ENCODE measurements at places on chromosomes 2 and 18. TPM values are rescaled to one million over a fixed set of nuclear protein-coding genes. Genes with fewer than 3 reads are reported as not detected.

The GALNT14 gene
- not detected for polyA plus RNA-seq

The CNTNAP5 gene
- 40.2 TPM for polyA plus RNA-seq

The GREB1 gene
- 0.32 TPM for polyA plus RNA-seq

The MYL1 gene
- polyA plus RNA-seq, result not detected

The FIGN gene
- polyA plus RNA-seq, result 11.4 TPM

The DPP4 gene
- 0.11 TPM for polyA plus RNA-seq

The MYCN gene
- polyA plus RNA-seq, result 28.8 TPM

The SP140L gene
- polyA plus RNA-seq, result 0.50 TPM

The CD8B gene
- not detected for polyA plus RNA-seq

The C18orf54 gene
- 1.4 TPM for polyA plus RNA-seq

The ATL2 gene
- 872 TPM for polyA plus RNA-seq

The GPR35 gene
- polyA plus RNA-seq, result not detected

All from Purkinje cell (primary cell).